ENCODE measurements at places on chromosomes 5 and 9.
A peak's percentile ranks its signal among the peaks of the same experiment; 100 is the strongest.

- DNase-seq = no peak
These were observed 40.8 kb upstream of the CLK4 start for GRCh38 chr5:178667688-178668087.

DNA sequence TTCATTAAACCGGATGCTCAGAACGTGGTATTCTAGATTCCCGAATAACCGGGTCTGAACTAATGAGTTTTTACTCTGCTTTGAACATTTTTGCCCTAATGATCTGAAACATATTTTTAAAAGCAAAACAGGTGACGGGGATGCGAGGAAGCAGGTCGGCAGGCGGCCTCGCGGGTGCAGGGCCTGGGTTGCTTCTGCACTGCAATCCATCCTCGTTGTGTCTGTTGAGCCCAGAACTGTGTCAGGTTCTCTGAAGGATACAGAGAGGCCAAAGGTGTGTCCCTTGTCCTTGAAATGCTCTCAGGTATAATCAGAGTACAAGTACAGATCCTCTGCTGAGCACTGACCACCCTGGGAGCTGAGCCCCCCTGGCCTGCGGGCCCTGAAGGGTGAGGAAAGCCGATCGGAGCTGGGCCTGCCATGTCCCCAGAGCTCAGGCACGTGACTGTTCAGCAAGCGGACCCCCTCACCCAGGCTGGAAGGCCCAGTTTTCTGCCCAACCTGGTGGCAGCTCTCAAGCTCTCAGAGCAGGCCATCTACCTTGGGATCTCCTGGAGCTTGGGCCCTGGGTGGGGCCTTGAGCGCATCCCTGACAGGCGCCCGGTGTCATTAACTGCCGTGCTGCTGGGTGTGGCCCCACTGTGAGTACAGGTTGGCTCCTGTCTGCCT is 151.8 kb downstream of the OLFM1 start:
- DNase-seq = no peak

- DNase-seq = no peak
These were observed 394.8 kb upstream of the MEF2C start for GRCh38 chr5:89277816-89278215.

GRCh38 chr9:136762915-136763648 is 1.2 kb downstream of the LCN15 start:
- no peak for DNase-seq

- DNase-seq = no peak
These were observed 361.8 kb upstream of the ACTBL2 start for GRCh38 chr5:57844410-57844809.

- DNase-seq = no peak
These were observed 106.9 kb downstream of the ROR2 start for GRCh38 chr9:91843093-91843492.

GRCh38 chr9:95218773-95219172 is 98.7 kb downstream of the FANCC start:
- DNase-seq = no peak

- DNase-seq = no peak
These were observed 154.1 kb downstream of the ADAMTS6 start for GRCh38 chr5:65327582-65327981.

DNA sequence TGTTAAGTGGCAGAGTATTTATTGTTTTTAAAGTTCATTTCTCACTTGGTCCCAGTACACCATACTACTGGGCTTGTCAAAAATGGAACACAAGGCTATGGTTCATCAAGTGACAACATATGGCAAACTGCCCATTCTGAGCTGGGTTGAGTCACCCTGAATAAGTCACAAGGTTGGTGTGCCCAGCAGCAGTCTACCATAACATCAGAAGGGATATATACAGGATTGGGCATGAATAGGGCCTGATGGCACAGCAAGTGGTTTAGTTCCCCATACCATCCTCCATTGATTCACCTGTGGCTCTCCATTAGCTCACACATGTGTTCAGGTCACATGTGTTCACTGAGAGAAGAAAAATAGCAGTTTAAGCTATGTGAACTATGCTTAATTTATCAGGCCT is 249.8 kb upstream of the PRDM9 start:
- no peak for DNase-seq

- no peak for DNase-seq
These were observed 110.5 kb upstream of the CDKN2B start for GRCh38 chr9:22119522-22120158.

DNA sequence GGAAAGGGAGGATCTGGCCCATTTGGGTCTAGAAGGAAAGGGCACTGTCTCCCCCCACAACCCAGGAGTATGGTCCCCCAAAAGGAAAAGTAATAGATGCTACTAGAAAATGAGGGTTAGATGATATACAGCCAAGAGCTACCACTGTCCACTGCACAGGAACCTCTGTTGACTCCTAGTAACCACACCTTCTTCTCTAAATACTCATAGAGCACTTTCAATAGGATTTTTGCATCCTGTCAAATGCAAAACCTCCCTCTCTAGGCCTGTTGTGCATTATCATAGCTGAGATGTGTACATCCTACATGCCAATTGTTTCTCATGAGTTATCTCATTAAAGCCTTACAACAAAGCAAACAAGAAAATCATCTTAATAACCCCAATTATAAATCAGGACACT is 66.8 kb downstream of the THBS4 start:
- no peak for DNase-seq

GRCh38 chr5:67774786-67775185 is 440.8 kb upstream of the PIK3R1 start:
- no peak for DNase-seq

DNA sequence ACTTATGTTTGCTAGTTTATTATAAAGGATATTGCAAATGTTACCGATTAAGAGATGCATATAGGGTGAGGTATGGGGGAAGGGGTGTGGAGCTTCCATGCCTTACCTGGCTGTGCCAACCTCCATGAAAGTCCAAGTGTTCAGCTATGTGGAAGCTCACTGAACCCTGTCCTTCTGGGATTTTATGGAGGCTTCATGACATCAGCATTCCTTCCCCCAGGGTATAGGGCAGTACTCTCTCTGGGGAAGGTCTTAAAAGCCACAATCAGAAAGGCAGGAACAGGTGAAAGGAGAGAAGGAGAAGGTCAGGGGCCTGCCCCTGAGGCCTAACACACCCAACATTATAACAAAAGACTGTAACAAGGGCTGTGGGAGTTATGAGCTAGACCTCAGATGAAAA is 592.6 kb downstream of the PDE4D start:
- DNase-seq = no peak

DNA sequence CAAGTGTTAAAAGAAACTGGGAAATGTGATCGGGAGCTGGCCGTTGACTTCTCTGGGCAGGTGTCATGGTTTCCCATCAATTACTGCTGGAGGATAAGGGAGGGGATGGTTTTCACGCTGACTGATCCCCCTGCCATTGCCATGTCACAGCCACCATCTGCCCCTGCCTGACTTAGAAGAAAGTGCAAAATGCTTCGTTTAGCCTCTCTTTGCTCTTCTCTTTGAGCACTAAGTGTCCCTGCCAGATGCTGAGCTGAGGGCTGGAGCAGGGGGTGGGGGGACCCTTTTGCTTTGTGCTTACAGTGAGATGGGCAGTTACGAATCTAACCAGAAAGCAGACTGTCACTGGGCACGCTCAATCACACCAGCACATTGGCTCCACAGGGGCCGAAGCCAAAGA is 138.4 kb upstream of the ALDH1B1 start:
- no peak for DNase-seq

DNA sequence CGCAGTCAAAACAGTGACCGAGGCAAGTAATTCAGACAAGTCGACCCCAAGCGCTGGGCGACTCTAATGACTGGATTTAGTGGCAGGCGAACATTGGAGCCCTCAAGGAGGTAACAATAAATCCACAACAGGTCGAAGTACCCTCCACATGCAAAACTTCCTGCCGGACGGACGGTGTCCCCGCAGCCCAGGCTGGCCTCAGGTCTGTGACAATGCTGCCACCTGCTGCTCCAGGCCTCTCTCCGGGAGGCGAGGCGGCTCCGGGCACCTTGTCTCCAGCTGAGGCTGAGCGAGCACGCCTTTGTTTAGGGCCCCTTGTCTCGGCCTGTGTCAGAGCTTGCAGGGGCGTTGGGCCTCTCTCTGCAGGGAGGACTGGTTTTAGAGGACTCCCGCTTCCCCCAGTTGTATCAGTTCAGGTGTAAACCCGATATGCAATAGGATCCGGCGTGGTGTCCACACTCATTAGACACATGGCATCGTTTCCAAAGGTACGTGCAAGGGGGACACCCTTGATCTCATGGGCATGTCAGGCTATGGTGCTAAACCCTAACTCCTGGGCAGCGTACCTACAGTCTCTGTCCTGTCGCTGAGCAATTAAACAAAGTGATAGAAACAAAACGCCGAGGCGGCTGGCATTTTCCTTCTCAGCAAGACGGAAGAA is 628.0 kb upstream of the ADAMTS16 start:
- peak; percentile 46 for DNase-seq

GRCh38 chr9:4464911-4465513 is 25.3 kb upstream of the SLC1A1 start:
- DNase-seq = no peak

- DNase-seq = no peak
These were observed 37.6 kb upstream of the CAST start for GRCh38 chr5:96624596-96624995.
